ENCODE measurements at places on chromosomes 4 and X.

DNA sequence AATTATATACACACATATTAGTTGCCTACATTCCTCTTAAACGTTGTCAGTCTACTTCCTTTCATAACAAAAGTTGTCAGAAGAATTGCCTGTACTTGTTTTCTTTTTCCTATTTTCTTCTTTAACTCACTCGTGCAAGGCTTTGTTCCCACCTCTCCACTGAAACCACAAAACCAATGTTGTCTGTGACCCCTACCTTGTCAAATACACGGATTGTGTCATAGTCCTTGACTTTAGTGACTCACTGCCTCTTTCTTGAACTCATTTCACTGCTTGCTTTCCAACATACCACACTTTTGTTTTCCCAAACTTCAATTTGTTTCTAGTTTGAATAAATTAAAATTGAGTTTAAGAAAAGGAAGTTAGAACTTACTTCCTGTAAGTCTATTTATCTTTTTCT lies 283.9 kb upstream of the AGA start:
- no peak for DNase-seq

GRCh38 chr4:100823993-100824323 lies 306.1 kb upstream of the EMCN start:
- DNase-seq: no peak

DNA sequence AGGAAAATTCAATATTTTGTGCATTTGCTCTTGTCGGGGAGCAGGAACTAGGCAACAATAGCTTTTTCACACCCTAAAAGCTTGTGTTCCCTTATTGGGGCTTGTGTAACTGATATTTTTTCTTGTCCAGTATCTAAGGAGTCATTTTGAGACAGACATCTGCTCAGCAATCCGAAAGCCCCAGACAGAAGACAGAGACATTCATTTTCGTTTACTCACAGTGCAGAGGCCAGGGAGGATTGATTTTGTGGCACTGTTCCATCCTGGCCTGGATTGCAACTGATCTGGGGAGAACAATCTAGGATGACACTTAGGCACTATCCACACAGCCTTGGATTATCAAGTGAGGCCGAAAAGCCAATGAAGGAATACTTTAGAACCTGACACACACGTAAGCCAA lies 27.4 kb upstream of the PLAC1 start:
- no peak for DNase-seq

DNA sequence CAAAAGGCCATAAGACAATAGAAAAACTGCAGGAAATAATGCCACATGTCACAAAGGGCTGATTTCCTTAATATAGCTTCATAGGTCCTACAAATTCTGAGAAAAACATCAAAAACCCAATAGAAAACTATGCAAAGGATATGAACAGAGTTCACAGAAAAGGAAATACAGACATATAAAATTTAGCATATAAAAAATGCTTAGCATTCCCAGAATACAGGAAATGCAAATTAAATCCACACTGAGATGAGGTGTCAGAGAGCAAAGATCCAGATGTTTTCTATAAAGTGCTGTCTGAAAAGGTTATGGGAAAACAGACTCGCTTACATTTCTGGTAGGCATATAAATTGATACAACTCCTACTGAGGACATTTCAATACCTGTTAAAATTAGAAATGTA lies 33.8 kb downstream of the TXK start:
- DNase-seq: no peak

- DNase-seq: no peak
These were observed 15.5 kb downstream of the SUV39H1 start for GRCh38 chrX:48711929-48712505.

DNA sequence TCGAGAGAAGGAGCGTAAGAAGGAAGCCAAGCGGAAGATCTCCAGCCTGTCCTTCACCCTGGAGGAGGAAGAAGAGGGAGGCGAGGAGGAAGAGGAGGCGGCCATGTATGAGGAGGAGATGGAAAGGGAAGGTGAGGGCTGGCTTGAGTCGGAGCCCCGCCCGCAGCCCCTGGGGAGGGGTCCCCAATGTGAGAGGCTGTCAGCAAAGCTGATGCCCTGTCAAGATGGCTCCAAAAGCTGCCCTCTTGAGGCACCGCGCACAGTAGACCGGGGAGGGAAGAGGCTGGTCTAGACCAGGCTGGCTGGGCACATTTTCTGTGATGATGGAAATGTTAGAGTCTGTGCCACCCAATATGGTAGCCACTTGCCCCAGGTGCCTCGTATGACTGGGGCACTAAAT lies 2.5 kb downstream of the FAM50A start:
- DNase-seq: no peak

Data from AML-193 (cell line).